ENCODE measurements at places on chromosomes 7 and 10. TPM values are rescaled to one million over a fixed set of nuclear protein-coding genes. Genes with fewer than 3 reads are reported as not detected.

OR2A12 gene
- not detected for total RNA-seq

PTPRZ1 gene
- total RNA-seq = not detected

POM121C gene
- 8.8 TPM for total RNA-seq

GRCh38 chr7:55775051-55775420, 87.5 kb downstream of the SEPTIN14 start:
- DNase-seq = no peak

DNA sequence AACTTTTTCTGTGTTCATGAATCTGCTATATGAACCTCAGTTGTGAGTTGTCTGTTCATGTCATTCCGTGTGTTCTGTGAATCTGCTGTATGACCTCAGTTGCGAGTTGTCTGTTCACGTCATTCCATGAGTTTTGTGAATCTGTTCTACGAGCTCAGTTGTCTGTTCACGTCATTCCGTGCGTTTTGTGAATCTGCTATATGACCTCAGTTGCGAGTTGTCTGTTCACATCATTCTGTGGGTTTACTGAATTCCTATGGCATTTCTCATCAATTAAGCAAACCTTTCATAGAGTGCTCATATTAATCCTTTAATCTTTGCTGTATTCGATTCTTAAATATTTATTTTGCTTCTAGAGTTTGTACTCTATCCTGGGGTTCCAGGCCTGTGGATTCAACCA, 150.6 kb downstream of the DIP2C start:
- DNase-seq = no peak

GRCh38 chr10:77513781-77514331, 123.8 kb downstream of the KCNMA1 start:
- no peak for DNase-seq
